ENCODE measurements at places on chromosomes 7 and 10. TPM values are rescaled to one million over a fixed set of nuclear protein-coding genes. Genes with fewer than 3 reads are reported as not detected.

- peak; percentile 94 for DNase-seq
- peak overlapping the region; percentile 81 for H3K4me3 ChIP-seq
- no peaks in the 10 kb centered on the region for H3K27me3 ChIP-seq
- peaks cover 27% of the 10 kb centered on the region for H3K36me3 ChIP-seq
Measured at GRCh38 chr10:6144406-6145165, 55.8 kb downstream of the RBM17 start.

GRCh38 chr7:95539426-95539825 lies 53.7 kb downstream of the ASB4 start:
- no peaks in the 10 kb centered on the region for H3K36me3 ChIP-seq
- DNase-seq, result no peak
- peaks cover 22% of the 10 kb centered on the region for H3K27me3 ChIP-seq

- no peaks in the 10 kb centered on the region for H3K4me1 ChIP-seq
- no peaks in the 10 kb centered on the region for H3K36me3 ChIP-seq
- DNase-seq, result no peak
- peaks cover 4% of the 10 kb centered on the region for H3K27me3 ChIP-seq
Measured at GRCh38 chr10:59757966-59758365, 4.7 kb upstream of the MRLN start.

DNA sequence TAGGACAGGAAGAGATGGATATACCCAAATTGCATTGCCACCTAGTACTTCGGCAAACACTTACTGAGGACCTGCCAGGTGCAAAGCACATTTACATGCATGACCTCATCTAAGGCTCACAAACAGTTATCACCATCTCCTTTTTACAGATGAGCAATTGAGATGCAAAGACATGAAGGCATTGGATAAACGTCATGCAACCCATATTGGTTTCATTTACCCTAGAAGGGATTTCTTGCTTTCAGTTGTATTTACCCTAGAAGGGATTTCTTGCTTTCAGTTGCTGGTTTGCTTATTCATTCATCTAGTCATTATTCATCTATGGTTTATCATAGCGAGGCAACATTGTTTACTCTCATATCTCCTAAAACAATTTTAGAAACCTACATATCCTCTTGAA lies 52.2 kb downstream of the STEAP1B start:
- H3K36me3 ChIP-seq, result no peaks in the 10 kb centered on the region
- peak; percentile 12 for DNase-seq
- no peak overlapping the region for H3K4me3 ChIP-seq
- peaks cover 25% of the 10 kb centered on the region for H3K27me3 ChIP-seq

DNA sequence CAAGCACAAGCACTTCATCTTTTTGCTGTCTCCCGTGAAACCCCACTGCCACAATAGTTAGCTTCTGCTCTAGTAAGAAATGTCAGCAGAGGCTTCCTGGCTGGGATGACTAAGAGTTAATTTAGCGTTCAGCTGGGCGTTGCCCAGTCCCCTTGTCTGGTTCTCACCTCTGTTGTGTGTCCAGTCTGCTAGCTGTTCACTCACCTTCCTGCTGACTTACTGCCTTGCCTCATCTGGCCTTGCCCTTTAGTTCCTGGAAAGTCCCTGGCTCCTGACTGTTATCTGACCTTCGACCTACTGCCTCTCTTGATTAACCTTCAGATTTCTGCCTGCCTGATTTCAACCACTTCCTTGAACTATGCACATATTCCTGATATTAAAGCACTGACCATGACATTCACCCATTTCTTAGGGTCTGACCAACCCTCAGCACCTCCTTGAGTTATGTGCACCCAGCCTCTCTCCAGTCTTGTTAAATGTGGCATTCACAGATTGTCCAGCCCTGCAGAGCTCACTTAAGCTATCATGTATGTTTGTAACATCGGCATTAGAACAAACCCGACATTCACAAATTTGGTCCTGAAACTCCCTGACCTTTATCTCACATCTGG lies 30.3 kb downstream of the C7orf33 start:
- H3K36me3 ChIP-seq, result no peaks in the 10 kb centered on the region
- peaks cover 3% of the 10 kb centered on the region for H3K27me3 ChIP-seq
- no peak overlapping the region for H3K27ac ChIP-seq
- no peak overlapping the region for H3K4me3 ChIP-seq
- peaks cover 37% of the 10 kb centered on the region for H3K4me1 ChIP-seq

DNA sequence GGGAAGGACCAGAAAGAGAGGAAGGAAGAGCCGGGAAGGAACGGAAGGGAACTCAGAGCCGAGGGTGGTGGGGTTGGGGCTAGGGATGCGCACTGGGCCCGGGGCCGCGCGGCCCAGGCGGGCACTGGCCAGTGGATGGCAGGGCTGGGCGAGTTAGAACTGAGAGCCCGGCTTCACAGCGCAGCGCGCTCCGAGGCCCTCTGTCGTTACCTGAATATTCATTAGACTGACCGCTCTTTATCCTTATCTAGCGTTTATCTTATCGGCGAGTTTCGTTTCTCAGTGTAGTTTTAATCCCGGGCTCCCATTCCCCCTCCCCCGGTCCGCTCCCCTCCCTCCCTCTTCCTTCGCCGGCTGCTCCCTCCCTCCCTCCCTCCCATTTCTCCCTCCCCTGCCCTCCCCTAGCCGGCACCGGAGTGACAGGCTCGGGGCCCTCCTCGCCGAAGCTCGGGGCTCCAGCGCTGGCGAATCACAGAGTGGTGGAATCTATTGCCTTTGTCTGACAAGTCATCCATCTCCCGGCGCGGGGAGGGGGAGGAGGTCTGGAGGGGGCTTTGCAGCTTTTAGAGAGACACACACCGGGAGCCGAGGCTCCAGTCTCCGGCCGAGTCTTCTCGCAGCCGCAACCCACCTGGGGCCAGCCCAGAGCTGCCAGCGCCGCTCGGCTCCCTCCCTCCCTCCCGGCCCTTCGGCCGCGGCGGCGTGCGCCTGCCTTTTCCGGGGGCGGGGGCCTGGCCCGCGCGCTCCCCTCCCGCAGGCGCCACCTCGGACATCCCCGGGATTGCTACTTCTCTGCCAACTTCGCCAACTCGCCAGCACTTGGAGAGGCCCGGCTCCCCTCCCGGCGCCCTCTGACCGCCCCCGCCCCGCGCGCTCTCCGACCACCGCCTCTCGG lies at the start of gene PAX2:
Gene PAX2, plus strand, starts transcription at position 596 of the 895 bp plus-strand sequence. CDS start 679 bp downstream, outside the sequence.
- H3K4me3 ChIP-seq, result peak within 1 kb of the TSS; percentile 33
- H3K36me3 ChIP-seq, result no peaks in the 10 kb centered on the region

GRCh38 chr10:120588311-120588710 lies 131.3 kb downstream of the PLPP4 start:
- H3K27ac ChIP-seq, result no peak overlapping the region
- no peak overlapping the region for H3K4me3 ChIP-seq
- peaks cover 3% of the 10 kb centered on the region for H3K27me3 ChIP-seq
- H3K4me1 ChIP-seq, result no peaks in the 10 kb centered on the region

DNA sequence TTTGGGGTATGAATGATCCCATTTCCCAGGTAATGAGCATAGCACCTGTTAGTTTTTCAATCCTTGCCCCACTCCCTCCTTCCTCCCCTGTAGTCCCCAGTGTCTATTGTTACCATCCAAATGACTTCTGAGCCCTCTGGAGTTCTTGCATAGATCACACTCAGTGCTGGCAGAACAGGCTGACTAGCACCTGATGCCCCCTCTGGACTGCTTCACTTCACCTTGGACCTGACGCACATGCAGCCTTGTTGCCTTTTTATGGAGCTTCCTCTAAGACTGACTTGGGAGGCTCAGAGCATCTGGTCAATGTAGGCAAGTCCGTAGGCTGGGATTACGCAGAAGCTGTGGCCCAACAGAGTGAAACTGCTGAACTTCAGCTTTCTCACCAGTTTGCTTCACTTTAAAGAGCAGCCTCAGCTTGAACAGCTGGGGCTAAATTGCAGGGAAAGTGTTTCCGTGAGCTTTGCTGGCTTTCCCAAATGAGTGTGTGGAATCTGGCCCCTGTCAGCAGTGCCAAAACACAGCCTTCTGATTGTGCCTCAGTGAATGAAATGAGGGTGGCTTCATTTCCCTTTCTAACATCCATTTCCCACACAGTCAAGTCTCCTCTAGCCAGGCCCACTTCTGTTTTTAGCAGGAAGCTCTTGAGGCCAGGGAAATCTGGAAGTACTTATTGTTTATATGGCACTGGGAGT lies 48.5 kb downstream of the NXPH1 start:
- peaks cover 2% of the 10 kb centered on the region for H3K27me3 ChIP-seq
- no peaks in the 10 kb centered on the region for H3K4me1 ChIP-seq
- H3K36me3 ChIP-seq, result no peaks in the 10 kb centered on the region

DNA sequence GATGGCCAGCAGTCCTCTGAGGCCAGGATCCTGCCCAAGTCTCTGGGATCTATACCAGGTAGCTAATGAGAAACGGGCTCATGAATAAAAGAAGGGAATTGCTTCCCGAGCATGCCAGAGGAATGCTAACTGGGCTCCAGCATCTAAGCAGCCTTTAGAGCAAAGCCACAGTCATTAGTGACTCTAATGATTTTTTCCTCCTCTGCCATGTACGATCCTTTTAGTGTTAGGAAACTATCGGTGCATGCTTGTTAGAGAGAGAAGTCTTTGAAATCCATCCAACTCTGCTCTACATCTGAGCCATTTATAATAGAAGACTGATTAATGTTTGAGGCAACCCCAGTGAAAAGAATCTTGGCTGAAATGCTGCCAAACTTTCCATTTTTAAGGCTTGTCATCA lies 124.9 kb upstream of the TCERG1L start:
- no peaks in the 10 kb centered on the region for H3K4me1 ChIP-seq
- no peak for DNase-seq
- no peaks in the 10 kb centered on the region for H3K36me3 ChIP-seq
- H3K4me3 ChIP-seq, result no peak overlapping the region
- H3K27me3 ChIP-seq, result peaks cover 4% of the 10 kb centered on the region
- H3K27ac ChIP-seq, result no peak overlapping the region

GRCh38 chr7:154676422-154677073 lies 326.4 kb downstream of the PAXIP1 start:
- no peaks in the 10 kb centered on the region for H3K36me3 ChIP-seq
- DNase-seq, result no peak
- no peaks in the 10 kb centered on the region for H3K4me1 ChIP-seq
- no peak overlapping the region for H3K27ac ChIP-seq

DNA sequence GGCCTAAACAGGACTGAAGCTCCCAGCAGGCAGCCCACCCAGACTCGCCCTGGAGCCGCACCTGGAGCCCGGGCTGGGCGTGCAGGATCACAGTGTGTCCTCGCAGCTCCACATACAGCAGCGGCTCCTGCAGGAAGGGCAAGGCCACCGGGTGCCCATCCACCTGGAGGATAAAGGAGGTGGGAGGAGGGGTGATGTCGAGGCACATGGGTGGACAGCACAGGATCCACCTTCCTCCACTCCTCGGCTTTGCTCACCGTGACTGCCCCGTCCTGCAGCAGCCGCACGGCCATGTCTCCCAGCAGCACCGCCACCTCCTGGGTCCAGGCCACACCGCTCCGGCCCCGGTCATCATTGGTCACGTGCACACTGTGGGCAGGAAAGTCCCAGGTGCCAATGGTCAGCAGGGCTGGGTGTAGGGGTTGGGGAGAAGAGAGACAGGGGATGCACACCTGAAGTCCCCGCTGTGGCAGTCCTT lies 16.8 kb downstream of the ATP6V1F start:
- H3K27me3 ChIP-seq, result no peaks in the 10 kb centered on the region
- DNase-seq, result no peak
- H3K27ac ChIP-seq, result no peak overlapping the region
- H3K4me1 ChIP-seq, result no peaks in the 10 kb centered on the region
- no peak overlapping the region for H3K4me3 ChIP-seq

The SPDYE8 gene
- not detected for total RNA-seq

The AHCYL2 gene
- total RNA-seq, result 14.1 TPM

The GIMAP2 gene
- total RNA-seq, result 30.0 TPM

The CHN2 gene
- 0.39 TPM for total RNA-seq

The C7orf57 gene
- total RNA-seq, result 0.33 TPM

Measured in activated CD4-positive, alpha-beta T cell treated with anti-CD3 and anti-CD28 coated beads for 36 hours (primary cell).